Stimulated activated CD4-positive, alpha-beta T cell treated with anti-CD3 and anti-CD28 coated beads, Interleukin-4, amount 100 ng/mL, for 1 hour (primary cell): ENCODE measurements at places on chromosomes 4 and X.

DNA sequence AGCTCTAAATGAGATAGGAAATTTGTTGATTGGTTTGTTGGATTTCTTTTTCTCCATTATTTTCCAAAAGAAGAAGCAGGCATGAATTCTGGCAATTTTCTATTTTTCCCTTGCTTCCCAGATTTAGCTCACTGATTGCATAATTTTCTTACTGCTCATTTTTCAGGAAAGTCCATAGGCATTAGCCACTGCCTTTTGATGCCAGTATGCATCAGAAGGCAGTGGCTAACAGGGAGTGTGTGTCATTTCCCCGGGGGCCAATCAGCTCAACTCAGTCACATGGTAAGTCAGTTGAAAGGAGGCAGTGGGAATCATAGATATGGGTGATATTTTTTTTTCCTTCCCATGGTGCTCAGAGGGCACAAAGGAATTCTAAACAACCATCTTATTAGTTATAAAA is 156.7 kb downstream of the TRIML1 start:
- DNase-seq, result no peak

DNA sequence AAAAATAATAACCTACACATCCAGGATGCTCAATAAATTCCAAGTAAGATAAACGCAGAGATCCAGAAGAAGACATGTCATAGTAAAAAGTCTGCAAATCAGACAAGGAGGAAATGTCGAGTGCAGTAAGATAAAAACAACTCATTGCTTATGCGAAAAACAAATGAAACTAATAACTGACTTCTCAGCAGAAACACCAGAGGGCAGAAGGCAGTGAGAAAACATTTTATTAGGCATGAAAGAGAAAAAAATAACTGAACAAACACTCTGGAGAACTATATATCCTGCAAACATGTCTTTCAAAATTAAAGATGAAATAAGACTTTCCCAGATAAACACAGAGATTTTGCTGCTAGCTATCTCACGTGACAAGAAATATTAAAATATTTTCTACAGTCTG is 201.3 kb upstream of the CTSO start:
- DNase-seq, result no peak

DNA sequence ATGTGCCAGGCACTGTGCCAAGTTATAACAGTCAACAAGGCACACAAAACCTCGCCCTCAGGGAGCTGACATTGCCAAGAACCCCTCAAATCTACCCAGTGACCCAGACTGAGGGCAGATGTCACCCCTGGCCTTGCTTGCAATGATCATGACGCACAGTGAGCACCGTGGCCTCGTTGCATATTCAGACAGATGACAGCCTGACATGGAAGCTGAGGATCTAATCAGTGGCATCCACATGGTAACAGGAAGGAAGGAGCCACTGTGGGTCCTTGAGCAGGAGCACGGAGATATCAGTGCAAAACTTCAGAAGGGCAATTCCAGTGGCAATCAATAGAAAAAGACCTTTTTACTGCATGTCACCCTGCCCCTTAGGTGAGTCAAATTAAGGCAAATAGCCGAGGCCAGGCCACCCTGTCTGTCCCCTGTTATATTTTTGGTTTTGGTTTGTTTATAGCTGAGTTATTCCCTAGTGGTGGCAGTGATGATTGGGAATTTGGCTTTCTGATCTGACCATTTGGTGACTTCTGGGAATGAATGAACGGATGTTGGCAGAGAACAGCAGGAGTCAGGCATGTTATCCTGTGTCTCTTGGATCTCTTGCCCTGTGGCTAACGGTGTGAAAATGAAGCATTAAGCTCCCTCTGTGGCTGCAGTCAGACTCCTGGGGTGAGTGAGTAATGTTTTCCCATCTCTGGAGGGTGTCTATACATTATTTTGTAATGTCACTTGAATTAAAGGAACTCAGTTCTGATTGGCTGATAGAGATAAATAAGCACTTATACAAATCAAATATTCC is 20.4 kb downstream of the WDR13 start:
- DNase-seq, result no peak

DNA sequence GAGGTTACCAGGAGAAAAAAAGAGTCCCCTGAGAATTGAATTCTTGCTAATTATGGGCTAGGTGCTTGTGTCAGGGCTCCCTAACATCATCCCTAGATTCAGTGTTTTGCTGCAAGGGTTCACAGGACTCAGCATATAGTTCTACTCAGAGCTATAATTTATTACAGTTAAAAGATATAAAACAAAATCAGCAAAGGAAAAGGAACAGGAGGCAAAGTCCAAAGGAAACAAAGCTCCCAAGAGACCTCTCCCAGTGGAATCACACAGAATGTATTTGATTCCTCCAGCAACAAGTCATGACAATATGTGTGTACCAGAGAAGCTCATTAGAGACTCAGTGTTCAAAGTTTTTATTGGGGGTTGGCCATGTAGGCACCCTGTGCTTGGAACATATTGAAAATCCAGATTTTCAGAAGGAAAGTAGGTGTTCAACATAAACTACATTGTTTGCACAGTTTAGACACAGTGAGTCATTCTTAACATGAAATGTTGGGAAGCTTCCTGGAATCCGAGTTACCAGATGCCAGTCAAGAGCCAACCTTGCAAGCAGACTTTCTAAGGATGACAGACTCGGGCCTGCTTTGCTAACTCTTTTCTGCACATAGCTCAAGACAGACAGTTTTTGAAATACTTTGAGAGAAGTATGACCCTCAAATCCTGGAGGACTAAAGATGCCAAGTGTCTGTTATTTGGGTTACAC is 311.3 kb upstream of the EMCN start:
- no peak for DNase-seq

- no peak for DNase-seq
Measured at GRCh38 chr4:13857800-13858199, 230.3 kb upstream of the BOD1L1 start.
